ENCODE measurements at places on chromosomes 6 and 20.

DNA sequence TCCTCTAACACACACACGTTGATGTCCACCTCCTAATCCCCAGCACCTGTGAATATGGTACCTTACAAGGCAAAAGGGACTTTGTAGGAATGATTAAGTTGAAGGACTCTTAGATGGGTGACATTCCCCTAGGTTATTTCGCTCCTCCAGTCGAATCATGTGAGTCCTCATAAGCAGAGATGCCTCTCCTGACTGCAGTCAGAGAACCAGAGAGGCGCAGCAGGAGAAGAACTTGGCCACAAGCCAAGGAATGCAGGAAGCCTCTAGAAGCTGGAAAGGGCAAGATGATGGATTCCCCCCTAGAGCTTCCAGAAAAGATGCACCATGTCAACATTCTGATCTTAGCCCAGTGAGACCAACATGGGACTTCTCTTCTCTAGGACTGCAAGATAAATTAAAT, 133.1 kb upstream of the PTPRT start:
- peak; percentile 45 for DNase-seq

- DNase-seq = no peak
Measured at GRCh38 chr6:136412410-136412809, 122.8 kb upstream of the BCLAF1 start.

DNA sequence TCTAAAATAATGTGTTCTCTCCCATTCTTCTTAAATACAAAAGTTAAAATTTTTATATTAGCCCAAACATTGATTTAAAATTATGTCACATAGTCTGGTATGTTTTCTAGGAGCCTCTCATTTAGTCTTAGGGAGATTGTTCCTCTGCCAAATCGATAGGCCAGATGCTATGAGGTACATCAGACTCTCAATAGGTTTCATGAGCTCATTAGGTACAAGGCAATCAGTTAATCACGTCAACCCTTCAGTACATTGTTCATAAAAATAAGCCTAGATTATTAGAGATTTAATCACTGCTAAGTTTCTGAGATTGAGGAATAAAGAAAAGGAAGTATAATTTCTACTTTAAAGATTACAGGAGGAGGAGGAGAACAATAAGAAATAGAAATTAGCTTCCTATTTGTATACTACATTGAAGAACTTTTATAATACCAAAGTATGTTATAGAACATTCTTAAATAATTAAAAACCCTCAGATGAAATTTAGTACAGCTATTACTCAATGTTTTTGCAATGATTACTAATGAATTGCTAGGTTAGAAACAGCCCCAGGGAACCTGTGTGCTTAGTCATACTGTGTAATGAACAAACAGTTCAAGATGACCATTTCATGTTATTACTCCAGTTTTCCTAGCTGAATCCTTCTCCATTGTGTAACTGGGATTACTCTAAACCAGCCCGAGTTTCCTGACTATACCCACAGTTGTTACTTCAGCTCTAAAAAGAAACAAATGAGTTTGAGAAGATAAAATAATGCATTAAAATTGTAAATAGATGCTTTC, 117.0 kb downstream of the BMP5 start:
- peak; percentile 77 for DNase-seq

DNA sequence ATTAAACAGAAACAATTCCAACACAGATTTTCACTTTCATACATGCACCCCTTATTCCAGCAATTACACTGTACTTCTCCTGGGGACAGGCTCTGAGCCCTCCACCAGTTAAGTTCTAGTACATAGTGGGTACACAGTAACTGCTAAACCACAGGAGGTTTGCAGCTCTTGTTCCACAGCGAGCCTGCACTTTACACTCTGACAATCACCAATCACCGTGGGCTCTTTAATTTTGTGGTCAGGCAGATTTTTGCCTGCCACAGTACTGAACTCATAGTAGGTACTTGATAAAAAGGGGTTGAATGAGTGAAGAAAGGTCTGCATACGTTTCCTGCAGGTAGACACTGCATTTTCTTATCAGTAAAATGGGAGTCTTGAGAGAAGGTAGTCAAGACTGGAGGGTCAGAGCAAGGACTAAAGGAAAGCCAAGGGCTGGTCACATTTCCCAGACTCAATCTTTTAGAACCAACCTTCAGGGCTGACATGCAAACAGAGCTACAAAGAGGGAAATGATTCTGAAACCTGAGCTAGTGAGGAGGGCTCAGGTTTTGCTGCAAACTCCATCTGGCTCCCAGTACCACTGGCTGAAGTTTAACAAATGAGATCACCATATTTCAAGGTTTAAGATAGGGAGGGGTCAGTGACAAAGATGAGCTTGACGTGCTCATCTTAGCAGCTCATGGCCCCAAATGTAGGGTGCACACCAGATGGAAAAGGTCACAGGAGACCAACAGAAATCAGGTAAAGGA, 404.6 kb downstream of the BTBD9 start:
- no peak for DNase-seq

DNA sequence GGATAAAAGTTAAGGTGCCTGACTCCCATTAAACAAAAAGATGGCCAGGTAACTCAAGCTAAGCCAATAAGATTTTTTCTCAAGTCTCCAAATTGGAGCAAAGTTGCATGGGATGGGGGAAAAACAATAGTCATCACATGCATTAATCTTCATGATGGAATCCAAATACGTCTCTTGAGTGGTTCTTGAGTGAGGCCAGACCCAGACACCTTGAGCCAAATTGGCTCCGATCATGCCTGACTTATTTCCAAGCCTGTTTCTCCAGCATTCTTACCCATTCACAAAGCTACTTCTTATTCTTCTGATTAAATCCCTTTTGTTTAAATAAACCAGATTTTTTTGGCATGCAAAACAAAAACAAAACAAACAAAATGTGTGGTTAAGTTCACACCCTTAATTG, 420.3 kb upstream of the NRSN1 start:
- DNase-seq = no peak

DNA sequence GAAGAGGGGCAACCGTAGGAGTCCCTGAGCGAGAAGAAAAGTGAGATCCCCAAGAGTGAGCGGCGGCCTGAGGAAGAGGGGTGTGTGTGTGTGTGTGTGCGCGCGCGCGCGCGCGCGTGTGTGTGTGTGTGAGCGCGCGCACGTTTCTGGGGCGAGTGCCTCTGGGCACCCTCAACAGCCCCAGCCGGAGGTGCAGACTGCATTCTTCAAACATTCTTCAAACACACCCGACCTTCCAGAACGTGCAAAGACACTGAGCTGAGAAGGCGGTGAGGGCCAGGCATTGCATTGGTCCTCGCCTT, 76.2 kb upstream of the FOXP4 start:
- peak; percentile 53 for DNase-seq

Data from fibroblast of upper back skin (primary cell).